Activated CD4-positive, CD25-positive, alpha-beta regulatory T cell treated with anti-CD3 and anti-CD28 coated beads, Interleukin-2, amount 50 U/mL, for 72 hours (primary cell): ENCODE measurements at places on chromosomes 2 and 18.

DNA sequence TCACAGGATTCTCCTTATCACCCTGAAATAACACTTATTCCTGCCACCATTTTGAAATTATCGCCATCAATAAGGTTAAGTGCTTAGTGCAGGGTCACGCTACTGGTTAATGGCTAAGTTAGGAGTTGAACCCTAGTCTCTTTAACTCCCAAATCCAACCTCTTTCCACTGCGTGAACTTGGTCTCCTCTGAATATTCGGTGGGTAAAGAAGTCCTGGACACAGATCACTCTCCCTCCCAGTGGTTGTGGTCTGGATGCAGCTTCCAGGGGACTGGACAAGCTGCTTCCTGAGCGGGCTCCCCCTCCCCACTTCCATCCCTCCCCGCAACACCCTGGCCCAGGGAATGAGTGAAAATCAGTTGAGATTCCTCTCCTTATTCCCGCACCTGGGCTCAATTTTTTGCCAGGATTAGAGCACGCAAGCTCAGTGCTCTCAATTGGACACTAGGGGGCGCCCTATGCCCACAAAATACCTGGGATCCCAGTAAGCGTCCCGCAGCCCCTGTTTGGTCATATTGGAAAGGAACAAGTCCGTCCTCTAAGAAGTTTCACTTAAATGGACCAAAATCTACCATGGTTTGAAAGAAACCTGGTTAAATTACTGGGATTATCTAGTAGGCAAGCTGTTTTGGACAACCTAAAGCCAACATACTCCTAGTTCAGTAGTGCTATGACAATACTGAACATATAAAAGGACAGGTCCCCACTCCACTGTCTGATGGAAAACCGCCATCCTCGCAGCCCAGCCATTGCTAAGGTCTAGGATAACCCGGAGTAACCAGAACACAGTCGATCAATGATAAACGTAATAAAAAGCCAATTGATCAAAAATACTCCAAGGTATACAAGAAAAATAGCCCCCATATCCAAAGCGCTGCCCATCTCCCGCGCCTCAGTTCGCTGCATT lies 40.4 kb downstream of the DHRS9 start:
- DNase-seq: peak; percentile 65

- DNase-seq: no peak
These were observed 58.1 kb upstream of the TGIF1 start for GRCh38 chr18:3391704-3392466.

DNA sequence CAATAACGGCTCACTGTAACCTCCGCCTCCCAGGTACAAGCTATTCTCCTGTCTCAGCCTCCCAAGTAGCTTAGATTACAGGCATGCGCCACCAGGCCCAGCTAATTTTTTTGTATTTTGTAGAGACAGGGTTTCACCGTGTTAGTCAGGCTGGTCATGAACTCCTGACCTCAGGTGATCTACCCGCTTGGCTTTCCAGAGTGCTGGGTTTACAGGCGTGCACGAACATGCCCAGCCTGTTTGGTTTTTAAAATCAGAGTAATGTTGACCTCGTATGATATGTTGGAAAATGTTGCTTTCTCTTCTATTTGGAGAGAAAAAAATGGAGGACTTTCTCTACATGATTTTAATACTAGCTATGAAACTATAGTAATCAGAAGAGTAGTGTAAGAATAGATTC lies 386.2 kb downstream of the PTH2R start:
- DNase-seq: no peak

DNA sequence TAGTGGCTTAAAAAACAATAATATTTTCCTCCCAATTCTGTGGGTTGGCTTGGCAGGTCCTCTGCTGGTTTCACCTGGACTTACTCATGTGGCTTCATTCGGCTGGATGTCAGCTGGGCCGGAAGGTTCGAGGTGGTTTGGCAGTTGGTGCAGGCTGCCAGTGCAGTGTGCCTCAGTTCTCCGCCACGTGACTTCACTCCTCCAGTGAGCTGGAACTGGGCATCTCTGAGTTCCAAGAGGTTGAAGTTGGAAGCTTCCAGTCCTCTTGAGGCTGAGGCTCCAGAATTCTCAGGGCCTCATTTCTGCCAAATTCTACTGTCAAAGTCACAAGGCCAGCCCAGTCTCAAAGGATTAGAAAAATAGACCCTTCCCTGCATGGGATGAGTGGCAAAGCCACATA lies 83.4 kb upstream of the B3GNT7 start:
- no peak for DNase-seq
